Renal cortex interstitium (tissue), 15 donors: ENCODE measurements at places on chromosomes 12 and 14. TPM values are rescaled to one million over a fixed set of nuclear protein-coding genes. Genes with fewer than 3 reads are reported as not detected.

The HSPA2 gene
- 20.6 TPM for polyA plus RNA-seq

- no peak for DNase-seq
Measured at GRCh38 chr14:45145214-45145613, 9.5 kb downstream of the FANCM start.

DNA sequence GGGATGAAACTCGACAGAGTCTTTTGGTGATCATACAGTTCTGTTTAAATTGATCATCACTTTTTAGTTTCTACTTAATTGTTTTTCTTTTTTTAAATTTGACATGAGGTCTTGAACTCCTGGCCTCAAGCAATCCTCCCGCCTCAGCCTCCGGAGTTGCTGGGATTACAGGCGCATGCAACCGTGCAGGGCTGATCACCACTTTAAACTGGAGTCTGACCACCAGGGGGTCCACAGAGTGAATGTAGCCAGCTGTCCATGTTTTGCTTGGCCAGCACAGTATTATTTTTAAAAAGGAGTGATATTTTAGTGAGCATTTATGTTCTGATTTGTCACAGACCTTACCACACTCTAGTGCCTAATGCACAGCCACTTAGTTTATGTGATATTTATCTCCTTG is 10.7 kb downstream of the DAAM1 start:
- DNase-seq, result no peak

The CPM gene
- 23.3 TPM for polyA plus RNA-seq

DNA sequence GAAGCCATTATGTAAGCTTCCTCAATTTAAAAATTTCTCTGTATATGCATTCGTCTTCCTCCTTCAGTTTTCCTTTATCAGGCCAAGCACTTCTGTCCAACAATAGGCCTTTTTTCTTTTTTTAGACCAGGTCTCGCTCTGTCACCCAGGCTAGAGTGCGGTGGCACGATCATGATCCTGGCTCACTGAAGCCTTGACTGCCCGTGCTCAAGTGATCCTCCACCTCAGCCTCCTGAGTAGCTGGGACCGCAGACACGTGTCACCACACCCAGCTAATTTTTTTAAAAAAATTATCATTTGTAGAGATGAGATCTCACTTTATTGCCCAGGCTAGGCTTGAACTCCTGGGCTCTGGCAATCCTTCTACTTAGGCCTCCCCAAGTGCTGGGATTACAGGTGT is 25.8 kb downstream of the TAOK3 start:
- DNase-seq, result no peak

The ACOT6 gene
- polyA plus RNA-seq, result not detected

The TAS2R31 gene
- 1.4 TPM for polyA plus RNA-seq

DNA sequence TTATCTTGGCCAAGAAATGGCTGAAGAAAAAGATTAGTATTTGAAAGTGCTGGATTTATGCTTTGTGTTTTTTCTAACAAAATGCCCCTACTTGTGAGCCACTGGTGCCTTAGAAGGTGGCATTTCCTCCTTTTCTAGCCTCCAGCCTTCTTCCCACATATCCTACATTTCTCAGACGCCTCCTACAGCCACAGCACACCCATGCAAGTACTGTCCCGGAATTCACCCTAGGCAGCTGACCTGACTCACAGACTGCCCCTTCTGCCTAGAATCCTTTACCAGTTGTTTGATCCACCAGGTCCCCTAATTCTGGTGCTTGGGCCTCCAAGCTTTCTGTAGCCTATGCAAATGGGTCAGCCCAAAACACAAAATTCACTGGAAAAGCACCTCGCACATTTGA is 166.0 kb downstream of the FOXN3 start:
- no peak for DNase-seq

DNA sequence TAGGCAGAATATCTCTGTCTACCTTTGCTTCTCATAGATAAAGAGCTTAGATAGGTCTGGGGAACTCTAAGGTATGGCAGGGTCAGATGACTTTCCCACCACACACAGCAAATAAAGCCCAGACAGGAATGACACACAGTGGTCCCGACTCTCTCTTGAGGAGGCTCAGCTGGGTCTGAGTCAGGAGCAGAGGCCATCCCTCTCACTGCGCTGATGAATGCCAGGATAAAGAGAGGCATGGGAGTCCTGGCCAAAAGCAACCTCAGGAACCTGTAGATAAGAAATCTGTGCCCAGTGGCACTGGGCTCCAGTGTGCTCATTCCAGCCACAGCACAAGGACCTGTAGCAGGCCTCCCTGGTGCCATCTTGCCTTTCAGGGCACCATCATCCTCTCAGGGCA is 129.4 kb upstream of the PARP11 start:
- no peak for DNase-seq

DNA sequence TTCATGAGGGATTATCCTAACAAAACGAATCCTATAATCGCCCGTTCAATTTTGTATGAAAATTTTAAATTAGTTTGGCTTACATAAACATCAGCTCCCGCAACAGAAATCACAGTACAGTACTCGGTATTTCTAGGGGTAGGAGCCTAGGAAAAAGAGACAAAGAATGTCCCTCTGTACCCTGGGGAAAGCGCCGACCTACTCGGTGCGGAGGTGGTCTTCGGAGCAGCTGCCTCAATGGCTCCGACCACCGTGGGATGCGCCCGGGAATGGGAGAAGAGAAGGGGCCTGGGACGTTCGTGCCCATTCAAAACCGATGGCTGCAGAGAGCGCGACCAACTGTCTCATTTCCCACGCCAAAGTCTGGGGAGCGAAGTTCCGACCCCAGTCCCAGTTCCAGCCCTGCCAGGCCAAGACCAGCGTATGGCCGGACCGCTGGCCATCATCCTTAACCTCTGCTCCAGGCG is 618 bp downstream of the GNPNAT1 start:
- no peak for DNase-seq

The SSPN gene
- 14.2 TPM for polyA plus RNA-seq

DNA sequence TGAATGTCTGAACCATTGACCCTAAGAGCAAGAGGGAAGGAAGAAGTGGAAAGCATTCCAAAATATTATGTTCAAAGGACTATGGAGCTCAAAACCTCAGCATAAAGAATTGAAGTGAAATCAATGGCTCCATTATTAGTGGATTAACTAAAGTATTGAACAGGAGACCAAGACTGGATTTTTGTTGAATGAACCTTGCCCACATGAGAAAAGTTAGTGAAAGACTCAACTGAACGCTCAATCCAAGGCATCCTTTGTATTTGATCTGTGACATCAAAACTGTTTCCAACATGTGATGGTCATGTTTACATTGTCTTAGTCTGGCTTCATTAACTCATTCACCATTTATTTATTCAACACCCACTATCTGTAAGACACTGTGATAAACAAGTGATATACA is 161.0 kb downstream of the CNTN1 start:
- DNase-seq, result no peak

The COX8C gene
- polyA plus RNA-seq, result 0.39 TPM

DNA sequence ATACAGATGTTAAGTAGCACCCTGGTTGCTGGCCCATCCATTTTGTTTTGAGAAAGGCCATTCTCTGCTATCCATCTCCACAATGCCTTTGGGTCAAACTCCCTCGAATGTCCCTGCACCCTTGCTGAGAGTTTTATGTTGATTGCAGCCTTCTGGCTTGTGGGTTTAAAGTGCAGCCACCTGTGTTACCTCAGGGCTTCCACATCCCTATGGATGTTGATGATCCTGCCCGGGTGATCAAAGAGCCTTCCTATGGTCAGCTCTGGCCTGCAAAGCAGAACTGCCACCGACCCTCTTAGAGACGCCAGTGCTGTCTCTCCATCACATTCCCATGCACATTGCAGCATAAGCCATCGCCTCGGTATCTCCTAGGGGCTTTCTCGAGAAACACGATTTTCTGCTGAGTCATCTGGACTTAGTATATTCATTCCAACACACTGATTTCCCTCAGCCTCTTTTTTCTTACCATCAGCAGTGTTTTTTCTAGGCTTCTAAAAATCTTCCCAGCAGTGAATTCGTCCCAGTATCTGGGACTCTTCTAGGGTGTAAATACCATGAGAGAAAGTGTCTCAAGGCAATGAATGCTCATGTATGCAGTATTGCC is 585.7 kb upstream of the TMEM132C start:
- no peak for DNase-seq
